Stimulated activated CD4-positive, alpha-beta T cell treated with anti-CD3 and anti-CD28 coated beads, Interleukin-2, amount 100 ng/mL, for 48 hours (primary cell): ENCODE measurements at places on chromosomes 16 and 17.

DNA sequence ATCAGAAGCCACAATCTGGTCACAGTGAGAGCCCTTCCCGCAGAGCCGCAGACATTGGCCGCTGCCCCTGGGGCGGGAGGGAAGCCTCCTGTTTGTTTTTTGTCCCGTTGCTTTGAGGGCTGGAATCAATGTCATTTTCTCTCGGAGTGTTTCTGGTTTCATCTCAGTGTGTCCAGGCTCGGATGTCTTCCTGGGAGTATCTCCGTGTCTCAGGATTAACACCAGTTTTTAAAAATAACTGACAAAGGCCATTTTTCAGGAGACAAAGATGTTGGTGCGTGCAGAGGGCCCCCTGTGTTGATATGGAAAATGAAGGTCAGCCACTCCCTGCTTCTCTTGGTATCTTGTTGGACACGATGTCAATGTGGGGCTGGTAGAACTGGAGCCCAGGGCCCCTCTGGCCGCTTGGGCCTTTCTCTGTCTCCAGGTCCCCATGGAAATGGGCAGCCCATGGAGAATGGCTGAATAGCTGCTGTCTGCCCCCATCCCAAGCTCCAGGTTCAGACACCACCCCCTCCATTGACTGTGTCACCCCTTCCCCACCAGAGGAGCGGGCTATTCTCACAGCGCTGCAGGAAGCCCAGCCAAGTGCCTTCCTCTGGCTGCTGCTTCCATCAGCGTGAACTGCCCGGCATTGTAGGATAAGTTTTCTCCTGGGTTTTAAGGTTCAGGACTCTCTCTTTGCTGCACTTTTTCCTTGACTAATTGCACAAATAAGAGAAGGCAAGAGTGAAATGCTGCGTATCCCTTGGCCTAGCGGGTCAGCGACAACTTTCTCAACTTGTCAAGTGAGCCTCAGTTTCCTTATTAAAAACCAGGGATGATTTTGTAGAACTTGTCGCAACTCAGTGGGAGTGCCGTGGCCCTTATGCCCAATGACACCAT, 72.2 kb upstream of the METTL9 start:
- no peak for DNase-seq

GRCh38 chr17:62017912-62018311, 47.2 kb downstream of the MED13 start:
- DNase-seq: no peak

DNA sequence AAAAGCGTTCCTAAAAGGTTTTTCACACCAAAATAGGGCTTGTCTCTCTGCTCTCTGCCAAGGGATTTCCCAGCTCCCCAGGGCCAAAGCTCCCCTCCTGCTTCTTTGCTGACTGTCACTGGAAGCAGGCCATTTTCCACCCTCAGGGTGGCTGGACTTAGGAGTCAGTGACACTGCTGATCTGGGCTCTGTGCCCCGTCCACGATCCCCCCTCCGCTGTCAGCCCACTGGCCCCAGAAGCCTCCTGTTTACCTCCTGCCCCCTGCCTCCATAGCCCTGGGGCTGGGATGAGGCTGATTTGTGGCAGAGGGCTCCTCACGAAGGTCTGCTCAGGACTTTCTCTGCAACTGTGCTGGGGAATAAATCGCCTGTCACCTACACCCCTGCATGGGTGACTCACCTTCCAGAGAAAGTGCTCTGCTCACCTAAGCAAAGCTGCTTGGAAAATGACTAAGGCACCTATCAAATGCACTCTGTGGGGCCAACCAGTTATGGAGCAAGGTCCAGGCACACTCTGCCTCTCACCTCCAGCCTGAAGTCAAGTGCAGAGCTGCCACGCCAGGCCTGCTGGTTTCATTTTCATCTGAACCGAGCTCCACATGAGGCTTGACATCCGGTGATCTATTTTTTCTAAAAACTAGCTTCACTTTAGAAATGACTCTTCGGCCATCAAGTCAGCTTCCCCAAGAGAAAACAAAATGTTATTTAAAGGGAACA, 4.9 kb downstream of the MAP3K14 start:
- DNase-seq: peak; percentile 75

GRCh38 chr16:75224306-75225082, 5.7 kb downstream of the CTRB1 start:
- DNase-seq: no peak

DNA sequence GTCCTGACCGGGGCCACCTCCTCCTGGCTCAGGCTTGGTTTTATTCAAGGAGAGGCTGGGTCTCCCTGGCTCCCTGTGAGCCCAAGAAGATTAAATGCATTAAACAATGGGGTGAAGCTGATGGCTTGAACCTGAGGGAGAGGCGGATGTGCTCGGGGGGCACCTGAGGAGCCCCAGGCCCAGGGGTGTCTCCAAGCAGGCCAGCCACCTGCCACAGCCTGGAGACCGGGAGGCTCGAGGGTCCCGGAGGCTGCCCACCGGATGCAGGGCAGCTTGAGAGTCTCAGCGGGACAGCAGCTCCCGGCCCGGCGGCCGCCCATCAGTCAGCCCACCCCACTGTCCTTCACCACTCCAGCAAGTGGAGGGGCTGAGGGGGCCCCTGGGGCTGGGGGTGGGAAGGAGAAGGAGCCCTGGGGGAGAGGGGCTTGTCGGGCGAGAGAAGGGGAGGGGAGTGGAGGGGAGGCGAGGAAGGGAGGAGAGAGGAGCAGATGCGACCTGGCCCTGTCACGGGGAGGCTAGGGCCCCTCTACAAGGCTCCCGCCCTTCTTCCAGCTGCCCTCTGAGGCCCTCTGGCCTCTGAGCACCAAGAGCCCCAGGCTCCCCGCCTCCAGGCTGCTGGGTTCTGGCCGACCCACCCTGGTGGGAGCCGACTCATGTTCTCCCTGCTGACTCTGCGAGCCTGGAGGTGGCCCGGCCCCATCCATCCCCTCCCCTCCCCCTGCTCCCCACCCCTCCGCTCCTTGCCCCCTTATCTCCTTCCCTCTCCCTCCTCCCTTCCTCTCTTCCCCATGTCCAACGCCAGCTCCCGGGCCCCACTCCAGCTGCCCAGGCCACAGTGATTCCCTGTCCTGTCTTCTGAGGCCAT, 13.2 kb downstream of the CD7 start:
- DNase-seq: no peak

GRCh38 chr16:67040166-67040565, 11.2 kb downstream of the CBFB start:
- no peak for DNase-seq

DNA sequence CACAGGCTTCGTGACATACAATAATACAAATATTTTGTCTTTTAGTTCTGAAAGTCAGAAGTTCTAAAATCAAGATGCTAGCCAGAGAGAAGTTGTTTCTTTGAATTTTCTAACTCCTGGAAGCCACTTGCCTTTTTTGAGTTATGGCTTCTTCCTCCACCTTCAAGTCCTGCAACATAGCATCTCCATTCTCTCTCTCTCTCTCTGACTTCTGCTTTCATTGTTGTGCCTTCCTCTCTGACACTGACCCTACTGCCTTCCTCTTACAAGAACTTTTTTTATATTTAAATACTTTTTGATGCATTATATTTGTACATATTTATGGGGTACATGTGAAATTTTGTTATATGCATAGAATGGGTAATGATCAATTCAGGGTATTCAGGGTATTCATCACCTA, 205.9 kb downstream of the MAP2K6 start:
- DNase-seq: no peak

- no peak for DNase-seq
These were observed 144.1 kb upstream of the KCNJ18 start for GRCh38 chr17:21548236-21548635.

DNA sequence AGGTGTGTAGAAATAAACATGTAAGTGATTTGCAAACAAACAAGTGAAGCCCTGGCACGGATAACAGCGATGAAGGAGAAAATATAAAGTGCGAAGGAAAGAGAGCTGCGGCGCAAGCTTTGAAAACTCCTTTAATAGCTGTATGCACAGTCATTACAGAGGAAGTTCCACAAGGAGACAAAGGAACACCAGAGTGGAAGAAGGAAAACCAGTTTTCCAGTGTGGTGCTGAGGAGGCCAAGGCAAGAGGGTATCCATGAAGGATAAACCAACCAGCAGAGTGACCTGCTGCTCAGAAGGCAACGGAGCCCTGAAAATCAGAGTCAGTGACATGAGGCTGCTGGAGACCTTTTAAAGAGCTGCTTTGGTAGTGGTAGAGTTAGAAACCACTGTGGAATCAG, 24.4 kb downstream of the METTL16 start:
- no peak for DNase-seq

GRCh38 chr17:49703557-49704277, 4.0 kb downstream of the SLC35B1 start:
- no peak for DNase-seq

DNA sequence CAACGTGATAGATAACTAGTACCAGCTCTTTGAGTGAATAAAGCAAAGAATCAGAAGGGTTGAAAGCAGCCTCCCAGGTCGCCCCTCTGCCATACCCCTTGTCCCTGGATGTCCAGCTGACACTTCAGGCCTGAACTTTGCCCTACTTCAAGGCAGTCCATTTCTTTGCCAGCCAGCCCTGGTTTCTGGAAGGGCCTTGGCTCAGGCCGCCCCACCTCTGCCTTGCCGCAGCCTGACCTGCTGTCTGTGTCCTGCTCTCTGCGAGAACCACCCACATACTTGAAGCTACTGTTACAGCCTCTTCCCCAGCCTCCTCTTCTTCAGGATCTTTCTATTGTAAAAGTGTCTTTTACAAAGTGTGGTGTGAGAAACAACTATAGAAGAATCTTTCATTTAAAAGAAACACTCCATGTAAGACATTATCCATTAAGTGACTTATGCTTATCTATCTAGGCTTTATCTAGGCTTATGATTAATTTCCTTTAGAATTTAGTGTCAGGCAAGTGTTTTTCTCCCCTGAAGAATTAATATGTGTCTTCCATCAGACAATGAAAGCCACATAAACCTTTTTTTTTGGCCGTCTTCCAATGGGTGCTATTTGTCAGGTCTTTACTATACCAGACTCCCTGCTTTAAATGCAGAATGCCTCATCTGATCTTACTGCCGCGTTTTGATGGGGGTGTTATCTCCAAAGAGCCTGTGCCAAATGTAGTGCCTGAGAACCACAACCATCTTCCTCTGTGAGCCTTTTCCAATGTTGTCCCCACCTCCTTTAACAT, 133.9 kb downstream of the SOCS1 start:
- no peak for DNase-seq

DNA sequence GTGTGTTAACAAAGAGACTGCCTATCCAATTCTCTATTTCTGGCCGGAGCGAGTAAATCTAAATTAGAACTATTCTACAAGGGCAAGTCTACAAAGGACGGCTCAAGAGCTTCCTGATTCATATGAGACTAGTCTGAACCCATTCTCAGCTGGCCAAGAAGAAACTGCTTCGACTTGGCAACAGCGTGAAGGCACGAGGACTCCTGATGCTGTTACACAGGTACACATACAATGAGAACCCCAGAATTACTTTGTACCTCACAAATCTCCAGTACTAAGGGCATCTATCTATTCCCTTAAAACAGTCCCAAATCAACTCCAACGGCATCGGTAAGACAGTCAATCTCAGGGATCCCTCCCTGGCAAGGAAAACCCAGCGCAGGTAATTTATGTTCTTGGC, 1.5 kb downstream of the CRK start:
- DNase-seq: no peak

- no peak for DNase-seq
These were observed 163.7 kb upstream of the CHMP6 start for GRCh38 chr17:80827646-80828643.

- DNase-seq: no peak
These were observed 114.3 kb downstream of the SPACA3 start for GRCh38 chr17:33105911-33106310.

GRCh38 chr16:74472010-74472409, 50.7 kb upstream of the CLEC18B start:
- DNase-seq: no peak

- no peak for DNase-seq
These were observed 6.7 kb downstream of the CBX8 start for GRCh38 chr17:79789943-79790804.

- no peak for DNase-seq
These were observed 50.0 kb downstream of the SOCS1 start for GRCh38 chr16:11205754-11206581.

GRCh38 chr16:11157143-11157542, 98.9 kb downstream of the SOCS1 start:
- no peak for DNase-seq

DNA sequence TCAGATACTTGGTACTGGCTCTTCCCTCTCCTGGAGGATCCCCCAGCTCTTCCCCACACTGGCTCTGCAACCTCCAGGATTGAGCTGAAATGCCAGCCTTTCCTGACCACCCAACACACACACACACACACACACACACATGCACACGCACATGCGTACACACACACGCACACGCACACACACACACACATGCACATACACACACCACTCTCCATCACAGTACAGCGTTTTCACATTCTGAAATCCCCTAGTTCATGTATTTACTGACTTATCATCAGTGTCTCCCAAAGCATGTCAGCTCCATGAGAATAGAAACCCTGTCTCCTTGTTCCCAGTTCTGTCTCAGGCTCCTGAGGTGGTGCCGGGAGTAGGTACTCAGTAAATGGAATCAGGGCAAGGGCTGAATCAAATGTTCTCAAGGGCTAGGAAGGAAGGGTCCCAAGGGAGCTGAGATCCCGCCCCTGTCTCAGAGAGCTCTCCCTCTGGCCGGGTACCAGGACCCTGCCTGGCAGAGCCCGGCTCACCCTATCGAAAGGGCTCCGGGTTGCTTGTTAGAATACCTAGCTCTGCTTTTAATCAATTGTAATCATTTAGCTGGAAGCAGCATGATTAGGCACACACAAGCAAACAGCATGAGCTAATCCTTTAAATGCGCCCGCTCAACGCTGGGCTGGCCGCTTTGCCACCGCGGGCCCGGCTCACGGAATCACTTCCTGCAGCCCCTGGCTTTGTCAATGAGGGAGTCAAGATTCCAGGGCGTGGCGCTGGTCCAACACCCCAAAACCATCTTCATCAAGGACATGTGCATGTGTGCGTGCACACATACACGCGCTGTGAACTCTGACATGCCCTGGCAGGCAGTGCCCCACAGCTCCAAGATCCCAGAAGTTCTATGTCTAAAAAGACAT, 140.7 kb downstream of the C16orf78 start:
- no peak for DNase-seq
